Naive thymus-derived CD4-positive, alpha-beta T cell (primary cell): ENCODE measurements at places on chromosomes 2 and 18.

GRCh38 chr2:100833331-100833730 is 13.4 kb downstream of the NPAS2 start:
- DNase-seq: no peak

DNA sequence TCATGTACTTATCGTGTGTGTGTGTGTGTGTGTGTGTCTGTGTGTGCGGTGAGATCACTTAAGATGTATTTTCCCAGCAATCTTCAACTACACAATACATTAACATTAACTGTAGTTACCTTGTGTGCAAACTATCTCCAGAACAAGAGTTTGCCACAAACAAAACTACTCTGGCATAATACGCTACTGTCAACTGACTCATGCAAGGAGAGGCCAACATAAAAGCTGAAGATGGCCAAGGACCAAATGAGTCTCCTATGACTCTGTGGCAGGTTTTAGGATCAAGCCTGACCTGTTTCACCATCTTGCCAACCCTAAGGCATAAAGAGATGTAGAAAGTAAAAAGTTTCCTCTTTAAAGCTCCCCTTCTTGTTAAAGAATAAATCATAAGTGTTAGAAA is 20.1 kb downstream of the CYB5A start:
- DNase-seq: no peak

- no peak for DNase-seq
Observed at GRCh38 chr2:1680222-1681016, 63.9 kb downstream of the PXDN start.

- DNase-seq: no peak
Observed at GRCh38 chr2:137959166-137959565, 5.1 kb upstream of the HNMT start.

DNA sequence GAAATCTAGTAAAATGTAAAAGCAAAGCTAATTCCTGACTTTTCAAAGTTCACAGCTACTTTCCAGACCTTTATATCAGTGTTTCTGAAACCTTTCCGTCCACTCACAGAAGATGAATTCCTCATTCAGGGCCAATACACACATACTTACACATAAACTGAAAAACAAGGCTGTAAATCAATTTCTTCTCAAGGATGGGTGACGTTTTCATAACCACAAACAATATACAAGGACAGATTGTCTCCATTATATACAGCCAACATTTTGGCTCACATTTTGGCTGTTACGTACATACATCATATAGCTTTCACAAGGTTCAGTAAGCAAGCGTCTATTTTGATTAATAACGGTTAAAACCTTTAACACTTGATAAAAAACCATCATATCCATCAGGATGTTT is 1.4 kb downstream of the RPRD1A start:
- no peak for DNase-seq

GRCh38 chr2:220499225-220499624 is 871.8 kb downstream of the SLC4A3 start:
- no peak for DNase-seq

GRCh38 chr2:223909001-223909741 is 36.0 kb downstream of the WDFY1 start:
- no peak for DNase-seq

GRCh38 chr2:111208639-111209038 is 87.9 kb downstream of the BCL2L11 start:
- no peak for DNase-seq

DNA sequence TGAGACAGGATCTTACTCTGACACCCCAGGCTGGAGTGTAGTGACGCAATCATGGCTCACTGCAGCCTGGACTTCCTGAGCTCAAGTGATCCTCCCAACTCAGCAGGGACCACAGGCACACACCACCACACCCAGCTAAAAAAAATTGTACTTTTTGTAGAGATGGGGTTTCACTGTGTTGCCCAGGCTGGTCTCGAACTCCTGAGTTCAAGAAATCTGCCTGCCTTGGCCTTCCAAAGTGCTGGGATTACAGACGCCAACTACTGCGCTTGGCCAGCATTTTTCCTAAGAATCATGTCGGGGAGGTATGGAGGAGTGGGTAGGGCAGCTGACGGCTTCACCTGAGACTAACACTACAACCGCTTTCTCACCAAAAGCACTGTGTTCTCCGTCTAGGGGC is 50.4 kb downstream of the CYP26B1 start:
- no peak for DNase-seq

DNA sequence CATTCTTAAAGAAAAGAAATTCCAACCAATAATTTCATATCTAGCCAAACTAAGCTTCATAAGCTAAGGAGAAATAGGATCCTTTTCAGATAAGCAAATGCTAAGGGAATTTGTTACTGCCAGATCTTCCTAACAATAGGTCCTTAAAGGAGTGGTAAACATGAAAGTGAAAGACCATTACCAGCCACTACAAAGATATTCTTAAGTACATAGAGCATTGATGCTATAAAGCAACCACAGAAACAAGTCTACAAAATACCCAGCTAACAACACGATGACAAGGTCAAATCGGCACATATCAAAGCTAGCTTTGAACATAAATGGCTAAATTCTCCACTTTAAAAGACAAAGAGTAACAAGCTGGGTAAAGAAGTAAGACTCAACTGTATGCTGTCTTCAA is 188.9 kb upstream of the RPRM start:
- no peak for DNase-seq

DNA sequence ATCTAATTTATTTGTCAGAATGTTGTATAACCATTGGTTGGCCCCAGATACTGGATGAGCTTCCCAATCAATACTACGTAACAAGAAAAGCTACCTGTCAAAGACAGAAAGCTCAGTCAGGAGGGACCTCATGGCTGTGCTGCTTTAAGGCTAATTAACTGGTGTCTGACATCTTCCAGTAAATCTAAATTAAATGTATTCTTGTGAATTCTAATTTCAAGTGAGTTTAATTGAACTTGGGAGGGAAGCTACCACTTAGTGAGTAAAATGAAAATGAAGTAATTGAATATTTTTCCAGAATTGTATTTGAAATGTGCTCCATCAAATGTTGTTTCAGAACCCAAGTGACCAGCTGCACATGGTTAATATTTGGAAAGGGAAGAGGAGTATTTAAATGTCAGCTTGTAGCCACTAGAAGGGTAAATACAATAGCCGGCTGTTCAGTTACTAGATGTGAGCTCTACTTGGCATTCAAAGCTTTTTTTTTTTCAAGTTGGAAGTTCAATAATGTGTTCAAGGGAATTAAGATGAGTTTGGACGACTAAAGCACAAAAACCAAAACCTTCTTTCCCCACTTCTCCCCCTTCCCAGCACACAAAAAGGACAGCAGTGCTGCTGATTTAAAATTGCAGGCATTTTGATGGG is 62.0 kb downstream of the GPR39 start:
- DNase-seq: no peak

- DNase-seq: no peak
Observed at GRCh38 chr18:46469186-46469915, 187.7 kb downstream of the LOXHD1 start.

GRCh38 chr2:55235724-55236538 is 3.4 kb downstream of the RPS27A start:
- DNase-seq: no peak

GRCh38 chr2:153388246-153388645 is 90.3 kb downstream of the RPRM start:
- DNase-seq: no peak

DNA sequence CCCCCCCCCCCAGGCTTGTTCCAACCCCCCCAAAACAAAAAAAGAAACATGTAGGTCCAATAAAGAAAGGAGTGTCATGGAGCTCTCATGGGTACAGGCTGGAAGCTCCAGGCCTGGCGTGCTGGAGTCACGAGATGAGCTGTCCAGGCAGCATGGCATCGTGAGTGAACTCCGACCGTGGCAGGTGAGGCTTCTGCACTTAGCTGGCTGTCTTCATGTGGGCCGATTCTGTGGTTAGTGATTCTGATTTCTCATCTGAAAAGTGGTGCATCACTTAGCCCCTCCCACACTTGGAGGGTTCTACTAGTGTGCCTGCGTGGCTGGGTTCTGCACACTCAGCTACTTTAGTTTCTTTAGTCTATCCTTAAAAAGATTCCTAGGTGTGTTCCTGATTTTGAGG is 126.4 kb upstream of the MGAT5 start:
- DNase-seq: no peak

- no peak for DNase-seq
Observed at GRCh38 chr2:28336982-28337627, 55.6 kb upstream of the FOSL2 start.

DNA sequence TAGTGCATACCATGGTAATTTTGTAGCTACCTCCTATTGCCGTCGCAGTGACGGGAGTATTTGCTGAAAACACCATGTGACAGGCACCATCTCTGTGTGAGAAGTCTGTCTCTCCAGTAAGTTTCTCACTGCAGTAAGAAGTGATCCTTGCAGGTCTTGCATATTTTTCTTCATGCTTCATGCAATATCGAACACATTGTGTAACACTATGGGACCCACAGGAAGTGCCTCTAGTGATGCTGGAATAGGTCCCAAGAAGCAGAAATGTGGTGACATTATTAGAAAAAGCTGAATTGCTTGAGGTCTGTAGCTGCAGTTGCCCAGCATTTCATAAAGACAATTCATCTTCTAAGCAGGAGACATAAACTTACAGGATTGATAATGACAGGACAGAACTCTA is 167.6 kb downstream of the DCDC2C start:
- no peak for DNase-seq

- DNase-seq: no peak
Observed at GRCh38 chr2:201968050-201968449, 65.6 kb upstream of the FZD7 start.

DNA sequence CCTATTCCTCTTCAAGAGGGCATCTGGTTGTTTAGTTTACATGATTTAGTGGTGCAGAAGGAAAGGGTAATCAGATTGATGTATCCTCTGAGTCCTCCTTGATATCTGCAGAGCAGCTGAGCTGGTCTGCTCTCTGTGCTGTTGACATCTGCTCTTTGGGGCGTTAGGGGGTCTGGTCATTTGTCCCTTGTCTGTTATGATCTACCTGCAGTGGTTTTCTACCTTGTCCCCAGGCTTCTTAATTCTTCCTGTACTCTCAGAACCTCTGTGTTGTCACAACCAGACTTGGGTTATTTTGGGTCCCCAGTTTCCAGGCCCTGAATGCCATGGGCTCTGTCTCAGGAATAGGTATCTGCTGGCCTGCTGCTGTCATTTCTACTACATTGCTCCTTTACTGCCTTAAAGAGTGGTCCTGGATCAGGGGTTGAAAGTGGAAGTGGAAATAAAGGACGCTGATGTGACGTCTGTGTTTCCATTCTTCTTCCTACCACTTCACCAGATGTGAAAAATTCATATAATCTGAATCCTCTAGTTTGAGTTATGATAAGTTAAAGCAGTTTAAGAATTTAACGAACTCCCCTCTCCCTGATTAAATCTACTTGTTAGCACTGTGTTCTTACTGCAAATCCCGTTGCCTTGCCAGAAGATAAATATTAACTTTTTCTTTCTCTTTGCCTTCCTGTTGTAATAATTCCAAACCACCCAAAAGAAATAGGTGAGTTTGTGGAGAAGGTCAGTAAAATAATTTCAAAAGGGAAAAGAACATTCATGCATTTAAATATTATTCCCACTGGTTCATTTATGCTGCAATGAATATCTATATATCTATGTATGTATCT is 16.6 kb upstream of the CPS1 start:
- DNase-seq: no peak

- DNase-seq: no peak
Observed at GRCh38 chr18:46883180-46883579, 34.1 kb downstream of the PIAS2 start.

DNA sequence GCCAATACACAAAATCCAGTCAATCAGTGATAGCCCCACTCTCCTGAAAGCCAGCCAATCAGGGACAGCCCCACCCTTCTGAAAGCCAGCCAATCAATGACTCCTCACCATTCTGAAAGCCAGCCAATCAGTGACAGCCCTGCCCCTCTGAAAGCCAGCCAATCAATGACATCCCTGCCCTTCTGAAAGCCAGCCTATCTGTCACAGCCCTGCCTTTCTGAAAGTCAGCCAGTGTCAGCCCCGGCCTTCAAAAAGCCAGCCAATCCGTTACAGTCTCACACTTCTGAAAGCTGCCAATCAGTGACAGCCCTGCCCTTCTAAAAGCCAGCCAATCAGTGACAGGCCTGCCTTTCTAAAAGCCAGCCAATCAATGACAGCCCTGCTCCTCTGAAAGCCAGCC is 95.9 kb upstream of the HDAC4 start:
- no peak for DNase-seq

- no peak for DNase-seq
Observed at GRCh38 chr2:150598383-150598782, 110.9 kb upstream of the RND3 start.

- no peak for DNase-seq
Observed at GRCh38 chr2:207362716-207363115, 167.0 kb upstream of the CREB1 start.

DNA sequence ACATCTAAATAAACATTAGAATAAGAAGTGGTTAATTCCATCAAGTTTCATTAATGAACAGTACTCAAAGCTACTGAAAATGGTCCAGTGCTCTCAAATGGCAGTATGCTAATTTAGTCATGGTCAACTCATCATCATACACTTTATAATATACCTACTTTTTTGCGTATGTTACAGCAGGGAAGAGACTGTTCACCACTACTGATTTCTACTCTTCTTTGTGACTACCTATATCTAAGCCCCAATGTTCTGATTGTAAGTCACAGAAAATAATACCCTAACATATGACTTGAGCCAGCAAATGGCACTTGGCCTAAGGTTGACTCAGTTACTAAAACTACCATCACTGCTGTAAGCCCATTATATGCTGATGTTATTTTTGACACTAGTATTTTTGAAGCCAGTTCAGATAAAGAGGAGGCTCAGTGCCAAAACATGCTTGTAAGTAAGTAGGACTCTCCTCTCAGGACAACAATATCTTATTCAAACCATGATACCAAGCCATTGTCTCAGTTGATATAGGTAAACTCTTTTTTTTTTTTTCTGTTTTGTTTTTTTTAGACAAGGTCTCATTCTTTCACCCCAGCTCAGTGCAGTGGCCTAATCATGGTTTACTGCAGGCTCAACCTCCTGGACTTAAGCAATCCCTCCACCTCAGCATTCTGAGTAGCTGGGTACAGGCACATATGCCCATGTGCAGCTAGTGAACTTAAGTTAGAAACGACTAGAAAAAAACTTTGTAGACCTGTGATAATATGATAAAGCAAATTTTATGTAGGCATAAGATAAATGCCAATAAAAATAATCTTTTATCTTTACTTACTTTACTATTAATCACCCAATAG is 266.9 kb downstream of the ZNF385B start:
- DNase-seq: no peak

GRCh38 chr2:42353792-42354429 is 7.1 kb downstream of the COX7A2L start:
- no peak for DNase-seq
